Fibroblast of skin of scalp (primary cell): ENCODE measurements at places on chromosomes 3 and 15.

DNA sequence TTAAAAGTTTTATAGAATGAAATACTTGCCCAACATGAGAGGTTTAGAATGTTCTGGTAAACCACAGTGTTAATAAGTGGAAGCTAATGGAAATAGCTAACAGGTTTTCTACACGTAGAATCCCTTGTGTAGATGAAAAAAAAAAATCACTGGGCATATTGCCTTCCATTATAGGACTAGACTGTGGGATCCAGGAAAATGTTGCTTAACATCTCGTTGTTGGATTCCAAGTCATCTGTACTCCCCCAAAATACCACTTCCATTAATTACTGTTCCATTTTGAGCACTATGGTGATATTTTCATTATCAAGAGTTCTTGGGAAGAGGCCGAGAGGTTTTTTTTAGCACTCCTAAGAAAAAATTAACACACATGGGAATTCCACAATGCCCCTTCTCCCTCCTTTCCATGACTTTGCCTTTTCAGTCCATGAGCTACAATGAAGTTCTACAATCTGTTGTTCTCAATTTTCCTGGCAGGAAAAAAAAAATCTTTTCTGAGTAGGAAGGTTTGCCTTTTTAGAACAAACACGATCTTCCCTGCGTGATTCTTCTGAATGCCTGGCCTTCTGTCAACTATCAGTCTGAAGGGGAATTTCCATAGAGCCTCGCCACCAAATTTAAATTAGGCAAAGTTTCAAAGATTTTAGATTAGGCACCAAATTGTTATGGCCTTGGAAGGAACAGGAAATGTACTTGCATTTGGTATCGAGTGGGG, 74.4 kb upstream of the CTDSPL start:
- DNase-seq: no peak

DNA sequence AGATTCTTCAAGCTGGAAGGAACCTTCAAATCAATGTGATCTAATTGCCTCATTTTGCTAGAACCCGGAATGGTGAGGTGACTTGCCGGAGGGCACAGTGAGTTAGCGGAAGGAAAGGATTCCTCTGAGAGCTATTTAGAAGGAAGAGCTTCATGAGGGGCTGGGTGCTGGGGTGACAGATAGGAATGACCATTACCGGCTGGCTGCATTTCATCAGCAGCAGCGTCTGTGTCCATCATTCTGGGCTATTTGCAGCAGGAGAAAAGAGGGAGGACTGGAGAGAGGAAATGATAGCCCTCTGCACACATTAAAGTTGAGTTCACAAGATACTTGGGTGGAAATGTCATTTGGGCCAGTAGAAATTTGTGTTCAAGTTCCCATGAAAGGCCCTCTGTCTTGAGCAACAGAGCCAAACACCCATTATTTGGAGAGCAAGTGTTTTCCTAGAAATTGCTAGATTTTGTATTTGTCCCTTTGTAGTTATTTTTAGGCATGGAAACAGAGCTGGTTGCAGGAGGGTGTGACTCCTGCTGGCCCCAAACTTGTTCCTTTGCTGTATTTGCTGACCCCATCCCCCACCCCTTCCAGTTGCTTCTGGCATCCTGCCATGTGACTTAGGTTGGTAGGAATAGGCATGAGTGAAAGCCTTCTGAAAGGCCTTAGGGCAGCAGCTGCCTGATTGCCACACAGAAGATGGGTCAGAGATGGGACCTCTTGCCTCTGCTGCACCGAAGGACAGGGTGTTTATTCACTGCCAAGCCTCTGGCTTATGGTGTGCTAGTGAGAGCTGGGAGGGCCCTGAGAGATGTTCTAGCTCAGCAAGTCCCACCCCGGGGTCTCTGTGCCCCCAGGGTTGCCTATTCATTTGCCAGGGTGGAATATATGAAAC, 87.5 kb upstream of the PLXNA1 start:
- peak; percentile 9 for DNase-seq

- peak; percentile 52 for DNase-seq
These were observed 42.8 kb upstream of the CGNL1 start for GRCh38 chr15:57333487-57333886.

GRCh38 chr3:65946438-65946837, 92.3 kb downstream of the MAGI1 start:
- peak; percentile 40 for DNase-seq

GRCh38 chr15:77627581-77627980, 5.1 kb downstream of the LINGO1 start:
- DNase-seq: no peak

DNA sequence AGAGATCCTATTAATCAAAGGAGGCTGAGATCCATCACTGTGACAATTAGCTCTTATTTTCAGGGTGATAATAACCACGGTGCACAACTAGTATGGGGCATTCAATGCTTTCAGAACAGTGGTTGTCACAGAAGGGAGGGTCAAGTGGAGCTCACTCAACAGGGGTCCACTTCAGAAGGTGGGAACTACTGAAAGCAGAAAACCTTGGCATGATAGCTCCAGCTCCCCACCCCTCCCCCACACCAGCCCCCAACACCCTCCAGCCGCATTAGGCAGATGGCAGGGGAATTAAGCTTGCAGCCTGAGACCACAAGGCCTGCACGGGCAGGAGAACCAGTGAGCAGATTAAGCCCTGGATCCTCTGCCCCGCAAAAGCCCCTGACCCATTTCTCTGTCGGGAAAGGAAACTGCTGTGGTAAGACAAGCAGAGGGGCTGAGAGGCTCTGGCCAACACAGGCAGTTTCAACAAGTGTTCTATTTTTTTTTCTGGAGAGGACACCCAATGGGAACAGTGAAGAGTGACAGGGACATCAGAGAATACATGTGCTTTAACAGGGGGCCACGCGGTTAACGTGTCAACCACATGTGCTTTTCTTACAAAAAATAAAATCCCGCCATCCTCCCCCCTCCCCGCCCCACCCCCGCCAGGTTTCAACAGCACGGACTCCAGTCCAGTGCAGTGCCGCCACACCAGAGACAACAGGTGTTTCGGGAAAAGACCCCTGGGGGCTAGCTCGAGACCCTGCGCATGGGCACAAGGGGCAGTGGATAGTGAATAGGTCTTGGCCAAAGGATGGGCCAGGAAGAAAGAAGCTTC, 997 bp downstream of the FYCO1 start:
- DNase-seq: no peak

DNA sequence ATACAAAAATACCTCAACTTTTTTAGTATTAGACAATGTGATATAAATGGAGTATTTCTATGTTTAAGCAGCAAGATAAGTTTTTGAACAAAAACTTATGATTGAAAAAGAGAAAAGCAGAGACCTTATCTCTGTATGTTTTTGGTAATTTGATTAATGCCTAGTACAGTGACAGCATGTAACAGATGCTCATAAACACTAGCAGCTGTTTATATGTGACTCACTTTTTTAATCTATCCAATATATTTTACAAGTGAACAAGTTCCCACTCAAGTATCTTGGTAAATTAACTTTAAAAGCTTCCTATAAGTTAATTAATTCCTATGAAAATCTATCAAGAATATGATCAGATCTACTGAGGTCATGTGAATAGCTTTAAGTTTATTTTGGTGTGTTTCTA, 55.1 kb downstream of the NGLY1 start:
- no peak for DNase-seq

DNA sequence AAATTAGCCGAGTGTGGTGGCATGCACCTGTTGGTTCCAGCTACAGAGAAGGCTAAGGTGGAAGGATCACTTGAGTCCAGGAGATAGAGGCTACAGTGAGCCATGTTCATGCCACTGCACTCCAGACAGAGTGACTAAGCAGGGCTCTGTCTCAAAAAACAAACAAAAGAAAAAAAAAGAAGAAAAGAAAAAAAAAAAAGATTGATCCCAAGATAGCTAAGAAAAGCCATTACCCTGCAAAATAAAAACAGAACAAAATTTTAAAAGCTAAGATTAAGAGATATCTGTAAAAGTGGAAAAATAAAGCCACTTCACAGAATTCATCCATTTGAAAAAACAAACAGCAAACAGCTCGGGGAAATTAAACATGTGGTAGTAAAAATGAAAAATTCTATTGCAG, 23.8 kb downstream of the LRRC2 start:
- peak; percentile 12 for DNase-seq
